ENCODE measurements at places on chromosomes 2 and 18.

- DNase-seq: no peak
Measured at GRCh38 chr2:61431345-61431744, 39.5 kb downstream of the USP34 start.

DNA sequence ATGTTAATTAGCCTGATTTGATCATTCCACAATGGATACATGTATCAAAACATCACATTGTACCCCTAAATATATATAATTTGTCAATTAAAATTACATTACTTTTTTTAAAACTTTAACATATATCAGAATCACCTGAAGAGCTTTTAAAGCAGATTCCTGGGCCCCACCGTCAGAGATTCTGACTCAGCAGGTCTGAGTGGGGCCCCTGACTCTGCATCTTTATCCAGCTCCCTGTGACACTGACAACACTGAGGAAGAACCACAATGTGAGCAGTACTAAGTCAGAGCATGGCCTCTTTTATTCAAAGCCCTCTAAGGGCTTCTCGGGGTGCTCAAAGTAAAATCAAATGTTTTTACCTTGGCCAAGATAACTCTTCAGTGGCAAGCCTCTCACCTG, 9.7 kb downstream of the KIDINS220 start:
- DNase-seq: no peak

GRCh38 chr2:47002480-47003381, 87.1 kb upstream of the MCFD2 start:
- DNase-seq: peak; percentile 63

DNA sequence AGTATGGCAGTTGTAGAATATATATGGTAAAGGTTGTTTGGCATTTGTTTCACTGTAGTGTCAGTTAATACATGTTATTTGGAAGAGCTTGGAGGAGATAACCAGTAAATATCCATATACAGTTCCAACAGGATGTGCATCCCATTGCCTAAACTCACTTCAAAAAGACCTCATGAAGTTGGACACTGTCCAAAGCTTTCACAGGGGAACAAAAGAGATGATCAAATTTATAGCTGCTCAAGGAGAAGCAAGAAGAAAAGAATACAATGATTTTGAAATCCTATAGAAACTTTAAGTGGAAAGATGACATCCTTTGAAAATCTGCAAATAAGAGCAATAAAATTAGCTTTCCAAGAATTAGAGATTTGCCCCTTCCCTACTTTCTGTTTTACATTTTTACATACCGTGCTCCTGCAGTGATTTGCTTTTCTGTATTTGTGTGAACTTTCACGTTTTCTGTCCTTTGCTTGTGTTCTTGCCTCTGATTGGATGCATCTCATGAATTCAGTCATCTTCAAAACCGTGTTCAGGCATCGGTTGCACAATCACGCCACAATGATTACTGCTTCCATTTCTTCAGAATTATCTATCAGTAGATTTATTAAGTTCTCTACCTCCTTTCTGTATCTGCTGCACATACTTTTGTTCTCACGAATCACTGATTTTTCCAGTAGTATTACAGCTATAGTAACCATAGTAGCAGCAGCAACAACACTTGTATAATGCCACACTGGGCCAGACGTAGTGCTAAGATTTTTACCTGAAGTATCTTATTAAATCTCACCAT, 83.8 kb downstream of the PARD3B start:
- no peak for DNase-seq

DNA sequence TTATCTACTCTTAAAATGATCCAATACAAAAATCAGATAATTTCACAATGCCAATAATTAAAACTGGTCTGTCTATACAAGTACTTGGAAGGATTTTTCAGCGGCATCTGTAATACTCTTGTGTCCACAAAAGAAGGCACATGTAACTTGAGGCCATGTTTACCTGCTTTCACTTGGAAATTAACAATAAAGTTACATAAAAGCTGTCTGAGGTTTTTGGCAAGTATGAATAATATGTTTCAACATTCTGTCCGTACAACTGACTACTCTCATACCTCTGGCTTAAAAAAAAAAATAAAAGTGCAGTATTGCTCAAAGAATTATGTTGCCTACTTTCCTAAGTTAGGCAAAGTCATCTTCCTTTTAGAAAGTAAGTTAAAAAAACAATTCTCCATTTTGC, 253.6 kb downstream of the NBAS start:
- DNase-seq: no peak

- no peak for DNase-seq
Measured at GRCh38 chr2:142308744-142309143, 177.9 kb upstream of the LRP1B start.

GRCh38 chr2:33412920-33413319, 63.5 kb upstream of the RASGRP3 start:
- DNase-seq: no peak

DNA sequence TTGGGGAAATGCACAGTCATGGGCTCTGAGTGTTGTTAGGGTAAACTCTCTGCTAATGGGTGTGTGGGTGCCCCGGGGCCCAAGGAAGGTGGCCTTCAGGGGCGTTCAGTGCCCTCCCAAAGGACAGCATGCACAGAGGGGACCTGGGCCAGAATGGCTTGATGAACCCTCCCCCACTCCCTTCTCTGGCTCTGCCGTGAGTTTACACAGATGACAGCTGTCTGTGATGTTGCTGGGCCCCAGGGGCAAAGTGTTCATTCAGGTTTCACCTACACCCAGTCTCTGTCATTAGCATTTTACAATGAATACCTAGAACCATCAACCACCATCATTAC, 3.2 kb downstream of the NPPC start:
- DNase-seq: no peak

DNA sequence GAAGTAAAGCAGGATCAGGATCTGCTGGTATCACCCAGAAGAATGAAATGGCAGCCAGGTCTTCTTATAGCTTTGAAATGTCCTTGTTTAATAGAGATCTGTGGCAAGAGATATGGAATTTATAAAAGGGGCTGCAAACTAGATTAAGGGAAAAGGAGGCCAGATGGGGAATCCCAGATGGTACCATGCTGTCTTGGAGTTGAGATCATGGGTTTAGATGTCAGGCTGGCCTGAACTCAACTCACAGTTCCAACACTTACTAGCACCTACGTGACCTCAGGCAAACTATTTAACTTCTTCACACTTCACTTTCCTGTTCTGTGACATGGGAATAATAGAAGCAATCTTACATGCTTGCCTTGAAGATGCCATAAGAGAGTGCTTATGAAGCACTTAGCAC, 188.2 kb downstream of the ALK start:
- no peak for DNase-seq

- no peak for DNase-seq
Measured at GRCh38 chr18:29156531-29156930, 979.6 kb upstream of the CDH2 start.

DNA sequence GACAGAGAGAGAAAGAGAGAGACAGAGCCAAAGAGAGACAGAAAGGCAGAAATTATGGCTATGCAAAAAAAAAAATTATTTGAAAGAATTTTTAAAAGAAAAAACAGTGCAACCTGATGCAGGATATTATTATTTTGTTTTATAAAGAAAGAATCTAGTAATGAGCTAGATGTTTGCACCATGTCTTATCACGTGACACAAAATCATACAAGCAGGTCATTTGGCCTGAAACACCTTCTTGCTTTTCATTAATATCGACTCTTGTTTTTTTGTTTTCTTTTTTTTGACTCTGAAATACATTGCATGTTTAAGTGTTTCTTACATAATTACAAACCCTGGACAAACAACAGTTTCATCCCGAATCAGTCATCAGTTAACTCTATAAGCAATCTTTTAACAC, 606.0 kb downstream of the LRP1B start:
- DNase-seq: no peak

- DNase-seq: no peak
Measured at GRCh38 chr2:175103191-175103590, 64.8 kb downstream of the ATF2 start.

Data from DMS79 treated with DMSO at 0.1 percent for 48 hours (cell line).